NAMALWA (cell line): ENCODE measurements at places on chromosomes 5 and 9.

DNA sequence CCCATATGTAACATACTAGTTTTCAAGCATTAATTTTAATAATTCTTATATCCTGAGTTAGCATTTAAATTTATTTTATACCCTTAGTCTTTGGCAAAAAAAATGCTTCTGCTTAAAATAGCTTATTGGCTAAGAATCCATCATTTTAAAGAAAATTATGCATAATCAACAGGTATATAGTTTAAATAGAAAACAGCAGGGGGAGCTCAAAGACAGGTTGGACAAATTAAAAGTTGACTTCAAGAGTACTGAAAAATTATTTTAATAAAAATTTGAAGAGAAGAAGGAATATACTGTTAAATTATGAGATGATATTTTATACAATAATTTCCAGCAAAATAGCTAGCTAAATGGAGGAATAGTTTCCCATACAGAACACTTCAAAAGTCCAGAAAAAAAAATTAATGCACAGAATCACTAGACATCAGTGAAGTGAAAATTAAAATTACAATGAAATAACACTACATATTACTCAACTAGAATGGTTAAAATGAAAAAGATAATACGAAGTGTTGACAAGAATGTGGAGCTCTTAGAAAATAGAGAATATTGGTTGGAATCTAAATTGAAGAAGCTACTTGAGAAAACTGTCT is 387.1 kb downstream of the PDE4D start:
- DNase-seq: peak; percentile 22

DNA sequence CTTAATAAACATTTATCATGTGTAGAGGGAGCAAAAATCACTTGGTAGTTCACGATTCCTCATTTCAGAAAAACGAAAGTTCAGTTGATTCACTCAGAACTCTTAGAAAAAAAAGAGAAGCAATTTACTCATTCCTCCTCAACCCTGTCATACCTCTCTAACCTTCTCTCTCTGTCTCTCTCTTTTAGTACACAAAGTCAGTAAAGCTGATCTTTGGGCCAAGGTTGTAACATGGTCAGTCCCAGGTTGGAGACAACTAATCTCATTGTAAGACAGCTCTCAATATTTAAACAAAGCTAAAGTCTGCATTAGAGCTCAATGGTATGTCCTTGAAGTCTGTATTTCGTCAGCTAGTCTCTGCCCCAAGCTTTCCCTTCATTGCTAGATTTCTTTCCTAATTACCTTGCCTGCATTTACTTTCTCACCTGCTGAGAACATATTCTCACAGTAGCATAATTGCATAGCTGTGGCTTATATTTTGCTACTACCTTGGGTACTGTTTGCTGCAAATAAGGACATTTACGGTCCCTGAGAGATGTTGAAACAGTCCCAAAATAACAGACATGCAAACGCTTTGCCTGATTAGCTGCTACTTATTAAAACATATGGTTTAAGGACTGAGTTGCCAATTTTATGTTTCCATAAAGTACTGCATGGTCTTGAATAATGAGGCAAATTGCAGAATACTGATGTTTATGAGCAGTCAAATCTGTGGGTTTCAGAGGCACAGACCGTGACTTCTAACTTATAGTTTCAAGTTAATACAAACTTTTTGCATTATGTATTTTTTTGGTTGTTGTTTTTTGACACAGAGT is 138.3 kb downstream of the GPBP1 start:
- no peak for DNase-seq

GRCh38 chr9:114348906-114349482 is 19.3 kb downstream of the ORM2 start:
- peak; percentile 94 for DNase-seq

GRCh38 chr5:140925806-140926442 is at the start of gene PCDHAC1:
TSS of gene PCDHAC1 (plus strand) at chr5:140926299. CDS start at chr5:140926893, 594 bp downstream.
- DNase-seq: no peak

DNA sequence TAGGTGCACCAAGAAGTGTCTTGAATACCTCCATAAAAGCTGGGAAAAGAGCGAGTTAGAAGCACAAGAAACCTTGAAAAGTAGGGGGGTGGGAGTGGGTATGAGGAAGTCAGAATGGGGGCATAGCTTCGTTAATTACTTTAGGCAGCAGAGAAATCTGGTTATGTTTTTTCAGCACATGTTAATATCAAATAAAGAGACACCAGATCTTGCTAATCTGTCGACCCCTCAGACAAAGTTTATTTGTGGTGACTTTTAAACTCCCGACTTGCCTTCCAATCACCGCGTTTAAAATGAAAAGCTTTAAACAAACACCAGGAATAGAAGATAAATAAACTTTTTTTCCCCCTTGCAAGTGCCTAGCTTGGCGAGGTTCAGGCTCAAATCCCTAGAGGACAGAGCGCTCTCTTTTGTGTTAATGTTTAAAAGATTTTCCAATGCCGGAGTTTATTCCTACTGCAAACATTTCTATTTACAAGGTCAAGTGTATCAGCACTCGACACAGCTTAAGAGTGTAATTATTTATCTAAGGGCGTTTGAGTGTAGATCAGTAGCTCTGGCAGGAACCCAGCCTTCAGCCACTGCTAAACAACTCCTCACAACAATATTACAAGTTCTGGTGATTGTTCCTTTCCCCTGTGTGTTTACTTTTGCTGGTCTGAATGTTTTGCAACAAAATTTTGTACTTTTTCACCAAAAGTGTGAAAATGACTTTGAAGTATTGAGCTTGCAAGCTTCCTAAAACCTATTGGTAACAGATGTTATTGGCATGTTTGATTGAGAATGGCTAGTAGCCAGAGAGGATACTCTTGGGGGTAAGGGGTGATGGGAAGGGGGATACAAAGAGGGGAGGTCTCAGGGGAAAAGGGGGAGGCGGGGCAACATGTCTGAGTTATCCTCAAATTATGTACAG is 3.8 kb downstream of the GAS1 start:
- no peak for DNase-seq

GRCh38 chr9:110588296-110588695 is 8.8 kb upstream of the SVEP1 start:
- no peak for DNase-seq

DNA sequence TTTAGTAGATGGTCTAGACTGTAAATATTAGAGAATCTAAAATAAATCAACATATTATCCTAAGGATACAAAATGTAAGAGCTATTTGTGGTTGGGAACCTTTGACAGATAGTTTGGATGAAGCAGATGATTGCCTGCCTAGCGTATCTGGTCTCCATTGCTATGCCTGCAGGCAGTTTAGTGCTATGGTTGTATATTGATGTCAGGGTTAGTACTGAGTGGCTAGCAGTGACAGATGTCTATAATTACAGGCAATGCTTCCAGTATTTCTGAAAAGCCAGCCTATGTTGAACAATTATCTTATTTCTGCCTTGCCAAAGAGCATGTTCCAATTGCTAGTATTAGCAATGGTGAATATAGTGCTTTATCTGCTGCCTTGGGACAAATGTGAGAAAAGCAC is 151.3 kb upstream of the TLX3 start:
- DNase-seq: no peak

- no peak for DNase-seq
Measured at GRCh38 chr9:37383876-37384746, 38.4 kb upstream of the GRHPR start.

DNA sequence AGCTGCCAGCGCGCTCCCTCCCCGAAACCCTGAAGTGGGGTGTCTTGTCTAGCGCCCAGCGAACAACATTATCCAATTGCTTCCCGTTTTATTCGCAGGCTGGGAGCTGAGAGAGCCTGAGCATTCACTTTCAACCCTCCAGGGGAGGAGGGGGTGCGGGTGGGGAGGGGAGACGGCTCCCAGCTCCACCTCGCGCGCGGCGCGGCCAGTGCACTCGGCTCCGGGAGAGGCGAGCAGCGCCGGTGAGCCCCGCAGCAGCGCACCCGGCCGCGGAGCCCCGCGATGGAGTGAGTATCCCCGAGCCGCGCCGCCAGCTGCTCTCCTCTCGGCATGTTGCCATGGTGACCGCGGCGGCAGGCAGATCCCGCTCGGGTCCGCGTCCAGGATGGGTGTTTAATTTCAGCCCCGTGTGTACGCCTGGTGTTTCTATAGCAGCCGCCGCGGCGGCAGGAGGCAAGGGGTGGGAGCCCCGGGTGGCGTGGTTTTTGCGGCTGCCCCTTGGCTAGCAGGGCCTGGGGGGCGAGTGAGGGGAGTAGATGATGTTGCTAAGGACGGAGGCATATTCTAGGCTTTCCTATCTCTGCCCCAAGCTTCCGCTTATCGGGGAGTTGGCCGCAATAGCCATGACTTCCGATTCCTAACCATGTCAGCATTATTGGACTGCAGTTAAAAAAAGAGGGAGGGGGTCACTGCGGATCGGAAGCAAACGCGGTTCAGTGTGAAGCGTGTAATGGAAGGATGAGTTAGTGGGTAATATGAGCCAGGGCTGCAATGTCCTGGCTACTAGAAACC is 139.2 kb upstream of the PALM2AKAP2 start:
- no peak for DNase-seq

DNA sequence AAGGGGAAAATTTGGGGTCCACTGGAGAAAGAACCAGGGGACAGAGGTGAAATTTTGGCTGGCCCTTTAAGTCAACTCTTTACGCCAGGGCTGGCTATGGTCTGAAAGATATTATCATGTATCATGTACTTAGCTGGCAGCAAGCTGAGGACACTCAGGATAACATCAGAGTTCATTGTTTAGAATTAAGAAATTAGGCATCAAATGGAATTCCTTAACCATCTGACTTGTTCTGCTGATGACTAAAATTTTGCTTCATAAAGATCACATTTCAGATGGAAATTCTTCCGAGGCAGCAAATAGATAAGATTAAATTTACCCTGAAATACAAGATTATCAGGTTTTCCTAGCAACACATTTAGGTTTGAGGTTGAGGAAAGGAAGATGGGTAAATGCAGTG is 269.4 kb upstream of the KLF9 start:
- no peak for DNase-seq

- peak; percentile 69 for DNase-seq
Measured at GRCh38 chr5:176535101-176535663, 2.0 kb downstream of the RNF44 start.

DNA sequence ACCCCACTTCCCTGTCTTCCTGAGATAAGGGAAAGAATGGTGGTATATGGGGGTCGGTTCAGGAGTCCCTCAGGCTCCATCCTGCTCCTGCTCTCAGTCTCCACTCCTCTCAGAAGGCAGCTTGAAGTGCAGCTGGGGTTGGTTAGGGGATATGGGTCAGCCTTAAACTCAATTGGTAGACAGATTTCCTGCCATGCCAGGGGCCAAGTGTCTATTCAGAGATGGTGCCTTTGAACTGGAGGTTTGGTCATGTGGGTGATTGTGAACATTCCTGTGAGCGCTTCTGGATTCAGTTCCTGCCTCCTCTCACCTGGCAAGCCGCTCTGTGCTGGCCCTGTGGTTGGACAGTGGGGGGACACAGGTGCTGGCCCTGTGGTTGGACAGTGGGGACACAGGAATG is 35.1 kb downstream of the CACNA1B start:
- DNase-seq: no peak

- no peak for DNase-seq
Measured at GRCh38 chr9:37904445-37905130, 661 bp upstream of the SLC25A51 start.

DNA sequence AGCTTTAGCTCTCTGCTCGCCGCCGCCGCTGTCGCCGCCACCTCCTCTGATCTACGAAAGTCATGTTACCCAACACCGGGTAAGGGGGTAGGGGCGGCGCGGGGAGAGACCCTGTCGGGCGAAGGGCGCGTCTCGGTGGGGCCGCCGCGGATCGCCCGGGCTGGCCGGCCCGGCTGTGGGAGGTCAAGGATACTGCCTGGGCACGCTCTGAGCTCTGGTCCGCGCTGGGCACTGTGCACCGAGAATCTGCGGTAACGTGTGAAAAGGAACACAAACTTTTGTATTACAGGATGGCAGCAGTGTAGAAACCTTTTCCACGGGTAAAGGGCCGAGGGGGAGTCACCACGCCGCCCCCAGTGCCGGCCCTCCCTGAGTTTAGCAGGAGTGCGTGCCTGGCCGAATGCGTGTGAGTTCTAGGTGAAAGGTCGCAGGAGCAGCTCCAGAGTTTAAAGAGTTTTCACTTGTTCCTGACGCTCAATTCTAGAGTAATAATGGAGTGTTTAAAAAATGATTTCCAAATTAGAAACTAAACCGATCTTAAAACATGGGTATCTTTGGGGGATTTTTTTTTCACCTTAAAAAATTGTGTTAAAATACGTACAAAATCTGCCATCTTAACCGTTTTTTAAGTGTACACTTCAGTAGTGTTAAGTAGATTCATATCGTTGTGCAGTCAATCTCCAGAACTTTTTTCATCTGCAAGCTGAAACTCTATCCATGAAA is at the start of gene HSDL2:
HSDL2 (plus strand) TSS at position 7 of the 723 bp plus-strand sequence; CDS start at position 63, 56 bp downstream.
- DNase-seq: peak; percentile 38

DNA sequence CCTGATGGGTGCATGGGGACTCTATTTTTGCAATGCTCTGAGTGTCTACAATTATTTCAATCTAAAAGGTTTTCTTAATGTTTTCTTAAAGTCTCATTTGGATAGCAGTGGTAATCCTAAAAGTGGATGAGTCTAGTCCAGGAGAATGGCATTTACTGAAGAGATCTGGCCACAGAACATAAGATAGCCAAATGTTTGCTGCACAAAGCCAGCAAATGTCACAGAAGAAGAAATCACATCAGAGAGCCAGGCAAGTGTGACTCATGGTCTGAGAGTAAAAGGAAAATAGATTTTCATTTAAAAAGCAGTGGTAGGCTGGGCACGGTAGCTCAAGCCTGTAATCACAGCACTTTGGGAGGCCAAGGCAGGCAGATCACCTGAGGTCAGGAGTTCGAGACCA is 352.7 kb upstream of the GRAMD2B start:
- DNase-seq: no peak

DNA sequence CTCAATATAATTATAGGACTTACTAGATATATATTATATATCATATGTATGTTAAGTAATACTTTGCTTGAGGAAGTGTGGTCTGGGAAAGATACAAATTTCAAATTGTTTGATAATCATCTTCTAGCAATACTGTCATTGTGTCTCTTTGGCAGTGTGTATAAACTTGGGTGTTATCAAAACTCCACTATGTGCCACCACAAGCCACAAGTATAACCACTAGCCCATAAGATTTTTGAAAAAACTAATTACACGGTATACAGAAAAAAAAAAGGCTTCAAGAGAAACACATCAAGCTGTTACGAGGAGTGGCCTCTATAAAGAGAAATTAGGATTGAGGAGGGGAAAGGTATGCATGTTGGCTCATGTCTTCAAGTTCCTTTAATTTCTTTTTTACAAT is 44.7 kb upstream of the PCSK5 start:
- DNase-seq: no peak

DNA sequence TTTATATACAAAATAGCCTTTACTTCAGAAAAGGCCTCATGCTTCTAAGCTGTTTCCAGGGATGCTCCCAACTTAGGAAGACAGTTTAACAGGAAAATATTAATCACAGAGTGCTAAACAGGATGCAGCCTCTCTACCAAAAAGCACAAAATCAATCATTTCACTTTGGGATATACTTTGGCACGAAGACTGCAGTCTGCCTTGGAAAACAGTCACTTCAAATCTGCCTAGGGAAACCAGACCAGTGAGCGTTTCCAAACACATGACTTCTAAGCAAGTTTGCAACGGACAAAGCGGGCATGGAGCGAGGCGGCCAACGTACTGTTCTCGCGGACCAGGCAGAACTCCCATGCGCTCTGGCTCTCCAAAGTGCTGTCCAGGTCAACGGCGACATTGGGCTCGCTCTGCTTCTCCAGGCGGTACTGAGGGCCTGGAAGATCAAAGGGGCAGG is 201.0 kb downstream of the MAPKAP1 start:
- DNase-seq: no peak
